ENCODE measurements at places on chromosomes 4 and X.

- no peak for DNase-seq
Observed at GRCh38 chr4:82044141-82044993, 329.4 kb downstream of the HNRNPD start.

DNA sequence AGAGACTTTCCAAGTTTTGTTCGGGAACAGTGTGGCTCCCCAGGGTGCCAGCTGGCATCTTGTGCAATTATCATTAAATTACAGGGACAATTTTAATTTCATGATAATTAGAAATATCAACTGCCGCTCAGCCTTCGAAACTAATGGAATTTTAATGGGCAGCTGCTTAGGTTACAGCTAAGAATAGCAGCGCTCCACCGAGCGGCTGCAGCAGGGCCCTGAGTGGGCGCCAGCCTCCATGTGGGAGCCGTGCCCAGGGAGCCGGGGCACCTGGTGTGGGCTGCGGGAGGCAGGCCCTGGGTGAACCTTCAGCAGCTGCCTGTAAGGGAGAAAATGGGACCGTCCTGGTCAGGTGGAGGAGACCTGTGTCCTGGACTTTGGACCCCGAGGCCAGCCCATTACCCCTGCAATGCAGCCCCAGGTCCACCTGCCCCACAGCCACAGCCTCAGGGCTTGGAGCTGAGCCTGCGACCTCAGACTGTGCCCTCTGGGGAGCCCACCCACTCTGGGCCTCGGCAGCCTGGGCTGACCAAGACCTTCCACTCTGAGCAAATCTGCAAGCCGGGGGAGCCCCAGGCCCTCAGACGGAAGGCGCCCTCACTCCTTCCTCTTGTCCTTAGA is 21.1 kb downstream of the MSANTD1 start:
- DNase-seq, result no peak

DNA sequence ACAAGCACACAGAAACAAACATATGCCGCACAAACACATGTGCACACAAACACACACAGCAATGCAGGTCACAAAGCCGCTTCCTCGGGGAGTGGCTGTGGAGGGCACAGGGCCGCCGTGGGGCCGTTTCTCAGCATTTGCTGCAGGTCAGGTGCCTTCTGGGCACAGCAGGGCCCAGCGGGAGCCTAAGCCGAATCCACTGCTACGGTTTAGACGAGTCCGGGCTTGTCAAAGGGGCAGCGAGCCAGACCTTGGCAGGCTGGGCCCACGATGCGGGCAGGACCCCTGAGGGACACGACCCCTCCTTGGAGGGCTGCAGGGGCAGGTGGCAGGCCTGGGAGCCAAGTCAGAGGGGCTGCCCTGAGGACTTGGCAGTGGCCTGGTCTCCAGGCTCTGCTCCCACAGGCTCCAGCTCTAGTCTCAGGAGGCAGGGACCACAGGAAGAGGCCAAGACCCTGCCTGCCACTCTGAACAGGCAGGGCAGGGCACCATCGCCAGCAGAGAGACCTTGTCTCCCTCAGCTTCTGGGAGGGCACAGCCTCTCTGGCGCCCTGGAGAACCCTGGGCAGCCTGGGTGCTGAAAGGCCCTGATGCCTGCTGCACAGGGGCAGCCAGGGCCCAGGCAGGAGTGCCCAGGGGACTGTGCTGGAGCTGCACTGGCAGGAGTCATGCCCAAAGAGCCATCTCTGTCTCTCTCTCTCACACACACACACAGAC is 5.5 kb upstream of the ATP2B3 start:
- no peak for DNase-seq

- DNase-seq, result no peak
Observed at GRCh38 chrX:17634542-17635207, 102.6 kb upstream of the SCML1 start.

DNA sequence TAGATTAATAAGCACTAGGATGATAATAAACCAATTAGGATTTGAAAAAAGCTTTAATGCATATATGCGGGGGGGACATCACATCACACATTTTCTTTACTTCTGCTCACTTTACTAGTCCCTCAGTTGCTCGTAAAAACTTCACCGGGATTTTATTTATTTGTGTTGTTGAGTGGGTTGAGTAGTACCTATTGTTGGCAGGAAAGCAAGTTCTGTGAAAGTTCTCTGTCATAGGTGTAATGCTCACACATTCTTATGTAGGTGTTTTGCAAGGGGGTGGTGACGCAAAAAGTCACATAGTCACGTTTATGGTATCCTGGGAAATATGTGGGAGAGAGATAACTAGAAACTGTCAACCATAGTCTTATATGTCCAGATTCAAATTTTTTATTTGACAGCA is 65.3 kb downstream of the PDLIM5 start:
- DNase-seq, result no peak

GRCh38 chr4:100421361-100421978 is 96.4 kb downstream of the EMCN start:
- peak; percentile 25 for DNase-seq

- DNase-seq, result no peak
Observed at GRCh38 chrX:54909941-54910340, 10.7 kb upstream of the TRO start.

DNA sequence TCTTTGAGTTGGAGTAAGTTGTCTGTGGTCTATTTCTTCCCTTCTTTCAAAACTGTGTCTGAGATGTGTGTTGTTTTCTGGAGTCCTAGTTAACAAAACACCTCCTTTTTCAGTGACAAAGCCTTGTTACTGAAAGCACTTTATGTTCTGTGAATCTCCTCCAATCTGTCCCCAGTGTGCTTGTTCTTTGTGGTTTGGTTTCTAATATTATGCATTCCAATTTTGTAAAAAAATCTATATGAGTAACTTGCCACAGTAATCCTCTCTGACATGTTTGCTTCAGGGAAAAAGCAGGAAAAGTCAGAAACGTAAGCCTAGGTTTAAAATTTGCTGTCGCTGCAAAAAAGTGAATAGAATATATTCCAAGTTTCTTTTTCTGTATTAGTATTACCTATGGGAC is 12.4 kb downstream of the PRRG1 start:
- DNase-seq, result no peak

DNA sequence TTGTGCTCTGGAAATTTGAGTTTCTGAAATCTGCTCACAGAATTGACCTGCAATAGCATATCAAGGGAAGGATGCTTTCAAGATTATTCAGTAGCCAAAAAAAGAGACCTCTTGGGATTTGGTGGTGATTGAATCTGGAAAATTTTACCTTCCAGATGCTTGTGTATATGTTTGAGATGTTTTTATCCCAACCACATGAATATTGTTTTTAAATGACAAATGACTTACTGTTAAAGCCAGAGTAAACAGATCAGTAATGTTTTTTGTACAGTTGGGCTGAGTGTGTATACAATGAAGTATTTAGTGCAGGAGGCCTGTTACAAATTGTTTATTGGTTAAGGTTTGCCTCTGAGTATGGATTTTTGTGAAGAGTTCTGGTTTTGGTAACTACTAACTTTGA is 126.5 kb downstream of the CBR4 start:
- DNase-seq, result no peak

GRCh38 chr4:71303287-71303686 is 35.5 kb upstream of the SLC4A4 start:
- no peak for DNase-seq

DNA sequence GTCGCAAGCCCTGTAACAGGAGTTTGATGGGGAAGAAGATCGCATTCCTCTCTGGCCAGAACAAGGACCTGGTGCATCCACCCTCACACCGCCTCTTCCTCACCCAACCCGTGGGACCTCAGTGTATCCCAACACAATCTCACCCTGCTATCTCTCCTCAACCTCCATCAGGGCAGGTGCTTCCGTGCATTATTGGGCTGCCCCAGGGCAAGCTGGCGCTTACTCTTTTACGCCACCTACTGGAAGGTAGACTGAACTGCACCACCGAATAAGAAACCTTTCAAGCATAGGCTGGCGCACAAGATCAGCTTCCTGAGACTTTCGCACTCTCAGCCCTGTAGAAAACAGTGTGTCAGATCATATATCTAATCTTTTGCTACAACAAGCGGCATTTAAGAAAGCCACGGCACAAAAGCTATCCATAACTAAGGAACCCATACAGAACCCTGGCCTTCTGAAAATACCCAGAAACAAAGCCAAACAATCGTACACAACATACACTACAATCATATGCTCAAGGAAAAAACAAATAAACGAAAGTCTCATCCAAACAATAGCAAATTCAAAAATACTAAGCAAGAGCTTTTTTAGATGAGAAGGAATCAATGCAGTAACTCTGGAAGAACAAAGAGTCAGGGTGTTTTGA is 209.3 kb downstream of the UGT8 start:
- peak; percentile 6 for DNase-seq

DNA sequence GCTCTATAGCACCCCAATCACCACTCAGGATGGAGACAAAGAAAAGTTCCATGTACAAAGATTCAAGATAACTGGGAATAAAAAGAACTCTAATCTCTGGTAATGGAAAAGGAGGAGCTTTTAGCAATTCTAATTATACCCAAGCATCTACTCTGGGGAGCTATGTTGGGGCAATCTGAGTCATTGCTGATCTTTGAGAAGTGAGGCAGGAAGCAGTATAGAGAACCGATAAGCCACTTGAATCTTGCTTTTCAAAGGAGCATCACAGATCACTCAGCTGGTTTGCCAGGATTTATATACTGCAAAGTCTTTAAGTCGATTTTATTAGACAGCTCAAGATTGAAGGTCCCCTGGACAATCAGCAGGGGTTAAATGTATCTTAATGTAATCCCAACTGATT is 220.0 kb downstream of the ENOX2 start:
- no peak for DNase-seq

DNA sequence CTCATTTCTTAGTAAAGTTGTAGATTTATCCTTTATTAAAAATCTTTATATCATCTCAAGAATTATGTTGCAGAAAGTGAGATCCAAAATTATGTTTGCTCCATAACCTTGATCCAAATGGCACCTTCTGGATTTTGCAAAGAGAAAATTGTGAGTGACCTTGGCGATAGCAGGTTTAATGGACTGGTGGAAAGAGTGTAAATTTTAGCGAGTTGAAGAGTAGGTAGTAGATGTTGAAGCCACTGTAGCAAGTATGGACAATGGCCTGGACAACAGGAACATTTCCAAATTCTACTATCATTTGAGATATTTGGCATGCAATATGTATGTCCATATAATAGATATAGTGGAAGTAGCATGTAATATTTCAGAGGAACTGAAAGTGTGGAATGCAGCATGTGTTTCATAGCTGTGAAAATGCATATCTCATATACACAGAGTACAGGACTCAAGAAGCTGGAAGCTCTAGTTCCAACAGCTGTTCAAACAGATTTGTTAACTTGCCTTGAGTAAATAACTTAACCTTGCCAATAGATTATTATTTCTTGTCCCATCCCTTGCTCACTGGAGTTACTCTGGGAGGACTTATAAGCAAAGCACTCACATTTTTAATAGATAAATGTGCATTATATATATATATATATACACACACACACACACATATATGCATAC is 152.5 kb upstream of the TLL1 start:
- no peak for DNase-seq

DNA sequence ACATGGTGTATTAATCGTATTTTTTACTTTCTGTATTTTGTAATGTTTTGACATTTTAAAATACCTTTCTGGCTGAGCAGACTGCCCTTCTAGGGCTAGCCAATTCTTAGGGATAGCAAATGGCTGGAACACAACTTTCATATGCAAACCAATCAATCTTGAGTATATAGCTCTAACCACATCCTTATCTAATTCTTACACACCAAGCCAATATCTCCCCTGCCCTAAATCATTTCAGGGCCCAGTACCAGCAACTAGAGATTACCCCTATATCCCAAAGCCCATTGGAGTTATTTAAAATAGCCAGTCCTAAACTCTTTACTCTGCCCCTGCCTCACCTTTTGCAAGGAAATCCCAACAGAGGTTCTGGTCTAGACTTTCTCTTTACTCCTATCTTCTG is 58.3 kb downstream of the INTS12 start:
- DNase-seq, result no peak

DNA sequence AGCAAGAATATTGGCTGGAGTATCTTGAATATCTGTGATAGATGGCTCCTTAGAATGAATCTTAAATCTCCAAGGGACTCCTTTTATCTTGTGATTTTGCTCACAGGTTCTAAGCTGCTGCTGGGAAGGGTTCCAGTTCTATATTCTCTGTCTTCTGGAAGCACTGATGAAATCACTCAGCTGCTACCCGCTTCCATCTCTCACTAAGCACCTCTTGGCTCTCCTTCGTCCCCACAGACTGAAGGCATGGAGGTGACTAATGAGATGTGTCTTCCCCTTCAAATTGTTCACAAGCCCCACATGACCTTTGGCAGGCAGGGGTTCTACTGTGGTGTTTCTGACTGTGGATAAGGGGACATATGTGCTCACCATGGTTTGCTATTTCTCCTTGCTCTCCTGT is 75.9 kb downstream of the C4orf51 start:
- DNase-seq, result no peak

DNA sequence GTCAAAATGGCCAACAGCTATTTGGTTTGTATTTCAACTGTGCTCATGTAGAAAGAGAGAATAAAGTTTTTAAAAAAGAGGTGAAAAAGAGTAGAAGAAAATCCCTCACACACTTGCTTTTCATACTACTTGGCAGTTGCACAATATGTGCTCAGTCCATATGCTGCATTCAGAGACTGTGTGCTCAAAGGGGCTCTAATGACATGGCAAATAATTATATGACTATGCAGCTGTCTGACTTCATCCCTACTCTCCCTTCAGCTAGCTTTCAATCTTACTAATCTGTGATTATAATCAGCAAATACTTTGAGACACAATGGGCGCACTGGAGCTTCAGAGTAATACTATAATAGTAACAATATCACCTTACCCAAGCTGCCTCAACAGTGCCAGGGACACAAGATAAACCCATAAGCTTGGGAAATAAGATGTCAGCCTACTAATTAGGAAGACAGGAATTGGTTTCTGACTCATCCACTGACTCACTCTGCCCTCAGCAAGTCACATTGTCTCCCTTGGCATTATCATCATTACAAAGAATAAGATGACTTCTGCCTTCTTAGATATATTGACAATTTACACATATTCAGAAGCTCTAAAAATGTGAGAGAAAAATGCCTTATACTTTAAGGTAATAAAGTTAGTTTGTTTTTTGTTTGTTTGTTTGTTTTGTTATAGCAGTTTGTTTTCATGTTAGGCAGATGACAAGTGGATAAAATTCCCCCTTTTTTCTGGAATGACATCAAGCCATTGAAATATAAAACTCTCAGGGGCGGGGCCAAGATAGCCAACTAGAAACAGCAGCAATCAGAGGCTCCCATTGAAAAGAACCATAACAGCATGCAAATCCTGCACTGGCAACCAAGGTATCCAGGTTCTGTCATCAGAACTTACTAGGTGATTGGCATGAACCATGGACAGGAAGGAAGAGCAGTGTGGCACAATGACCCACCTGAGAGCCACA is 311.6 kb downstream of the FAM133A start:
- no peak for DNase-seq

- DNase-seq, result no peak
Observed at GRCh38 chr4:55512922-55513571, 33.7 kb downstream of the CLOCK start.

DNA sequence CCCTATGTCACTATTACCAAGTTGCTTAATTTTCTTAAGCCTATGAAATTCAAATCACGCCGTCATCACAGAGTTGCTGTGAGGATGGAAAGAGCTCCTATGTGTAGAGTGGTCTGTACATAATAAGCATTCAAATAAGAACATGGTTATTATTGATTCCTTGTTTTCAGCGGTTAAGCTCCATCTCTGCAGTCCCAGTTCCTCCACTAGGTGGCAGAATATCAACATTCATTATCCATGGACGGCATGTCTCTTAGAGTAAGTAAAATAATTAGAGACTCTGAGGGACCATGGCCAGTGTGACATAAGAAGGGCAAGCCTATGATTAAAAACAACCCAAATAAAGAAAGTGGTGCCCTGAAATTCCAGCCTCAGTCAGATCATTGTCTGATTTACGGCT is 132.5 kb upstream of the NHS start:
- peak; percentile 21 for DNase-seq

- DNase-seq, result no peak
Observed at GRCh38 chrX:19388741-19389140, 45.0 kb downstream of the PDHA1 start.

Measured in GM04504 (cell line).